Activated T-helper 1 cell treated with anti-CD3 and anti-CD28 coated beads, Interleukin-2, amount 50 U/mL, for 16 hours (primary cell): ENCODE measurements at places on chromosomes 2 and 18.

DNA sequence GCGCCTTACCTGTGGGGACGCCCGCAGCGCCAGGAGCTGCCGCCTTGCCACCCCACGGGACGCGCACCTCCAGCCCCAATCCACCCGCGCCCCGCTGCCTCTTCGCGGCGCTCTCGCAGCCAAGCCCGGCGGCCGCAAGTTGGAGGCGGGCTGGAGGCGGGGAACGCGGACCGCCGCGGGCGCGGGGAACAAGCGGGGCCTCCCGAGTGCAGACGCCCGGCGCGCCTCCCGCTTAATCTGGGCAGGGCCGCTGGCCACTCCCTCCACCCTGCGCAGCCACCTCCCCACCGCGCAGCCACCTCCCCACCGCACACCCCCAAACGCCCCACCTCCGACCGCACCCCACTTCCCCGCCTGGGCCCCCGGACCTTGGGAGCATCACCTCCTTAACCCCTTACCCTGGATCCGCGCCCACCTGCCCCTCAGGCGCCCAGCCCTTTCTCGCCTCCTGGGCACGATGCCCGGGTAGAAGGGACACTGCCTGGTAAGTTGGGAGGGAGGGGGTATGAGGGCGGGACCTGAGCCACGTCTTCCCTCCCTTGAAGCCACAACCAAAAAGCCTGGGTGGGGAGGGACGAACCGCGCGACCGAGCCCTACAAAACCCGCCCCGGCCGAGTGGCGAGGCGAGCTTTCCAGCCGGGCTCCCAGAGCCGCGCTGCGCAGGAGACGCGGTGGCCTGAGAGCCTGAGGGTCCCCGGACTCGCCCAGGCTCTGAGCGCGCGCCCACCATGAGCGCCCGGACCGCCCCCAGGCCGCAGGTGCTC, at the start of the genes COL4A3 and COL4A4:
Gene COL4A3 (plus strand): TSS at position 627 of the 765 bp plus-strand sequence. CDS start 103 bp downstream, at position 730.
Gene COL4A4 (minus strand): TSS at position 208 of the 765 bp plus-strand sequence. CDS start 16,722 bp downstream, outside the sequence.
- no peak for DNase-seq

- no peak for DNase-seq
Measured at GRCh38 chr2:212721026-212721451, 182.4 kb upstream of the ERBB4 start.

- no peak for DNase-seq
Measured at GRCh38 chr18:42126586-42126985, 171.6 kb downstream of the PIK3C3 start.

- DNase-seq = no peak
Measured at GRCh38 chr2:37688771-37689468, 17.5 kb upstream of the CDC42EP3 start.

- DNase-seq = no peak
Measured at GRCh38 chr2:96449637-96450036, 55.5 kb downstream of the NEURL3 start.

GRCh38 chr2:229713371-229714079, 830 bp downstream of the DNER start:
- DNase-seq = no peak

- DNase-seq = no peak
Measured at GRCh38 chr18:7619676-7620075, 52.6 kb downstream of the PTPRM start.
